Left kidney (tissue), 8 donors: ENCODE measurements at places on chromosomes 3 and 15. TPM values are rescaled to one million over a fixed set of nuclear protein-coding genes. Genes with fewer than 3 reads are reported as not detected.

DNA sequence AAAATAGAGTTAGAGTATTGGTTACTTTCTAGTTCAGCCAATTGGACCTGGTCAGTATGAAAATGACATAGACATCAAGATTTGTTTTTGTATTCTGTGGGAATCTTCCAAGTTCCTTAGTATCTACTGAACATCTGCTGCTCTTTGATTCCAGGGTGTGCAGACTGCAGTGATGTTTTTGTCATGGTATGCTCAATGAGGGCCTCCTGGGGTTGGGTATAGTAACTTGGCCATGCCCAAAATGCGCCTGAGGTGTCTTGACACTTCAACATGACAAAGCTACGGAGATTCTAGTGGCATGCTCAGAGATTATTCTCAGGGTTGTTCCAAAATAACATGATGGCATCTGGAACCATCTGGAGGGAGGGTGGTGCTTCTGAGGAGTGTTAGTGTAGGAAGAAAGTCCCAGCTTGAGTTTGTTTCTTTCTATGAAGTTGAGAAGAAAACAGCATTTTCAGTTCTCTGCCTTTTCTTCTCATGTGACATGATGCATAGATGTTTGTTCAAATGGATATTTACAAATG lies 313.5 kb upstream of the TBL1XR1 start:
- no peak for DNase-seq

DNA sequence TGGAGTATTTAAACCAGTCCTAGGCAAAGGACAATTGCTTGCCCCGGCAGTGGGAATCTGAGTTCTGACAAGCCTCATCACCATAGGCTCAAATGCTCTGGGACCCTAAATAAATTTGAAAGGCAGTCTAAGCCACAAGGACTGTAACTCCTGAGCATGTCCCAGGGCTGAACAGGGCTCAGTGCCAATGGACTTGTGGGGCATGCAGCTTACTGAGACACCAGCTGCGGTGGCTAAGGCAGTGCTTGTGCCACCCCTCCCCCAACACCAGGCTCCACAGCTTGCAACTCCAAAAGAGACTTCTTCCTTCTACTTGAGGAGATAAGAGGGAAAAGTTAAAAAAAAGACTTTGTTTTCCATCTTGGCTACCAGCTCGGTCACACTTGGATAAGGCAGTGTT lies 289.7 kb upstream of the DCBLD2 start:
- no peak for DNase-seq

- no peak for DNase-seq
Observed at GRCh38 chr3:147244397-147244796, 161.9 kb downstream of the ZIC4 start.

KLF15 gene
- 11.3 TPM for polyA plus RNA-seq

ACOX2 gene
- polyA plus RNA-seq = 38.6 TPM

CDC25A gene
- polyA plus RNA-seq = 14.1 TPM

SUCLG2 gene
- polyA plus RNA-seq = 77.9 TPM

- DNase-seq = no peak
Observed at GRCh38 chr3:14416453-14416852, 14.0 kb downstream of the SLC6A6 start.

PAQR5 gene
- polyA plus RNA-seq = 35.1 TPM

DNA sequence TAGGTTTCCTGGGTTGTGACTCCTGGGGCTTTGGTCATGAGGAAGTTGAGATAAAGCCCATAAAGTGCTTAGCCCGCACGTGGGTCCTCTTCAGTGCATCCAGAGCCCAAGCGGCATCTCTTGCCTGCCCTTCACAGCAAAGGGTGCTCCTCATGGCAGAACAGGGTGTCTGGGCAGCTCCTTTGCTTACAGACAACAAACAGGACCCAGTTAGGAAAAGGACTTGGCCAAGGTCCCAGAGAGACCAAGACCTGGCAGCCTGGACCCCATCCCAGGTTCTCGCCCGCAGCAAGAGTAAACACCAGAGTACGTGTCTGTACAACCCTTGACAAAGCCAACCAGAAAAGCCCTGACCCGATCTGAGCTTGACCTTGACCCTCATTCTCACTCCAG lies 27.0 kb downstream of the ALS2CL start:
- DNase-seq = no peak

MCF2L2 gene
- polyA plus RNA-seq = 1.7 TPM

DNA sequence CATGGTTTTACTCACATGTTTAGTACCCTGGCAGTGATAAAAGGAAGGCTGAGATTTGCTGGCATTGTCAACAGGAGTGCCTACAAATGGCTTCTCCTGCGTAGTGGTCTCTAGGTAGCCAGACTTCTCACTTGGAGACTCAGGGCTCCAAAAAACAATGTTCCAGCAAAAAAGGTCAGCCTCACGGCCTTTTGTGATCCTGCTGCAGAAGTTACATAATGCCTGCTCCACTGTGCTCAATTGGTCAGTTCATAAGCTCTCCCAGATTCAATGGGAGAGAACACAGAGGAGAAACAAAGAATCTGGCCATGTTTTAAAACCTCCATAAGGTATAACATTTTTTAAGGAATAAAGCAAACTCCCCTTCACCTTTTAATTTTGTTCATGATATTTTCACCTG lies 76.1 kb upstream of the CMSS1 start:
- no peak for DNase-seq

DNA sequence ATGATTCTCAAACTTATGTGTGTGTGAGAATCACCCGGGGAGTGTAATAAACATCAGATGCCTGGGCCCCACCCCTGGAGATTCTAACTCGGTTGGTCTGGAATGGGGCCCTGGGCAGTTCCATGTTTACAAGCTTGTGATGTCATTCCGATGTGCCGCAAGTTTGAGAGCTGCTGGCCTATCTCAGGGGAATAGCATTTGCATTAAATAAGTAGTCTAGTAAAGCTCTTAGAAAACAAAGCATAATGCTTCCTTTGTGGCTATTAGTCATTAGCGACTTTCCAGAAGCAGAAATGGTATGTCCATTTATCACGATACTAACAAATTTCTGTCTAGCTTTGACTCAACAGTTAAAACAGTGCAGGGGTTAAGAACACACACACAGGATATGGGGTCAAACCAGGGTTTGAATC lies 20.9 kb downstream of the PGBD4 start:
- DNase-seq = no peak

- DNase-seq = peak; percentile 34
Observed at GRCh38 chr15:67501177-67501835, 19.6 kb upstream of the C15orf61 start.

GRCh38 chr3:121997372-121997771 lies 24.7 kb downstream of the ILDR1 start:
- DNase-seq = no peak

DNA sequence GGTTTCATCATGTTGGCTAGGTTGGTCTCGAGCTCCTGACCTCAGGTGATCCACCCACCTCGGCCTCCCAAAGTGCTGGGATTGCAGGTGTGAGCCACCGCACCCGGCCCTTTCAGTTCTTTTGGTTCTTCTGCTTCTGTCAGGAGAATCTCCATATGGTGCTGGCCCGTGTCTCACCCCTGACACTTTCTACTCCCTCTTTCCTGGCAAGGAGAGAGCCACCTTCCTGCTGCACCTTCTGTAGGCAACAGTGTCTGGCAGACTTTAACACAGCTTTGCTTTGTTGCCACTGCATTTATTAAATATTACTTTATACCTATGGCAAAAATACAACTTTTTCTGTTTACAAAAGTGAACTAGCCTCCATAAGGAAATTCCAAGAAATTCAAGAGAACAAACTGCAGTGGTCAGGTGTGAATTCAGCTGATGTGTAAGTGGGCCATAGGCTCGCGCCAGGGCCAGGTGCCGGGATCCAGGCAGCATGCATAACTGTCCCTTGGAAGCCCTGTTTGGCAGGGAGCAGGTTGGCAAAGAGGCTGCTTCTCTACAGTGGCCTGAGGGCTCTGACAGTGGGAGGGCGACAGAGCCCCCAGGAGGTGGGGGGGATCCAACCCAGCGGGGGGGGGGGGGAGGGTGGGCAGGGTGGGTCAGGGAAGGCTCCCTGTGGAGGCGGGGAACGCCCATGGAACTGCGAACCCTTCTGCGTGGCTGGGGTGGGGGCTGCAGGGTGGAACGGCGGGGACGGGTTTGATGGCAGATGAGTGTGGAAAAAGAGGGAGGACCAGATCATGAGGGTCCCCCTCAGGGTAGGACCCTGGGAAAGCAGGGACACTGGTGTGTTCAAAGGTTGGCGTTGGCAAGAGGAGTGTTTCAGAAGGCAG lies 21.1 kb downstream of the CTSH start:
- DNase-seq = no peak

- peak; percentile 46 for DNase-seq
Observed at GRCh38 chr15:80401456-80401855, 2.7 kb upstream of the ARNT2 start.

RTP4 gene
- 0.70 TPM for polyA plus RNA-seq

GRCh38 chr3:38960953-38961622 lies 90.7 kb downstream of the SCN11A start:
- no peak for DNase-seq

POLG gene
- 54.9 TPM for polyA plus RNA-seq

GRCh38 chr3:100032243-100032642 lies 82.1 kb downstream of the FILIP1L start:
- DNase-seq = no peak

- DNase-seq = no peak
Observed at GRCh38 chr3:55724821-55725220, 237.7 kb upstream of the WNT5A start.

SOX14 gene
- polyA plus RNA-seq = not detected

RTP1 gene
- not detected for polyA plus RNA-seq

UCN2 gene
- polyA plus RNA-seq = 0.37 TPM

ROBO2 gene
- polyA plus RNA-seq = 106 TPM

HDC gene
- polyA plus RNA-seq = 0.96 TPM

- DNase-seq = no peak
Observed at GRCh38 chr3:135083179-135083578, 288.1 kb downstream of the EPHB1 start.

DNA sequence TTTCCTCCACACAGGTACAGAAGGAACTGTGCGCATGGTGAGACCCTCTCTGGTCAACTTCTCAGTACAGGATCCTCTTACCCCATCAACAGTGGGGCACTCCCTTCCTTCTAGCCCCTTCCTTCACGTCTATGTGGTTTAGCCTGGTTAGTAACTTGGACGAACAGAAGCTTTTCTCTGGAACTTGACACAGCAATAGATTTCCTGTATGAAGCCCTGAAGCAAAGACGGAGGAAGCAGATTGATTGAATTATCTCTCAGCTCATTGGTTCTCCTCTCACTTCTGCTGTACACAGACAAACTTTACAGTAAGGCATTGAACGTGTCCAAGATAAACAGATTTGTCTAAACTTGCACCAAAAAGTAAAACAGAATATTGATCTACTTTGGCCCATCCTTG lies at the start of gene CD200R1:
Gene CD200R1, minus strand, starts transcription at position 210 of the 400 bp plus-strand sequence. CDS start 246 bp downstream, outside the sequence.
- DNase-seq = no peak

DNA sequence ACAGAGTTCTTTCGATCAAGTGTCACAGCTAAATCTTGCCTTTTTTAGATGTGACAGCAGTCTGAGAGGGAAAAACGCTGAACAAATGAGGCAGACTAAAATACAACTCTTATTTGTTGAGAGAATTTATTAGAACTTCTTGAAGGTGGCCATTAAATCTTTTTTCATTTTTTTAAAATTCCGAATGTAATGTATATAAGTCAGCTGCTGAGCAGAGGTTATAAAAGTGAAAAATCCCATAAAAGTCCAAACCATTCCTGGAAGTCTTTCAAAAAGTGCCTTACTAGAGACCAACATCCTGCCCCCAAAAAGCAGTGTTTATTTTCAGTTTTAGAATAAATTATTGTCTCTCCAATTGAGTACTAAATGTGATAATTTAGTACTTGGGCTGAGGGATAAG lies 3.1 kb downstream of the TSEN2 start:
- no peak for DNase-seq

SLC28A1 gene
- polyA plus RNA-seq = 7.5 TPM

GRCh38 chr3:161142486-161142885 lies 37.3 kb upstream of the B3GALNT1 start:
- DNase-seq = no peak
